ENCODE measurements at places on chromosomes 12 and 14.
A peak's percentile ranks its signal among the peaks of the same experiment; 100 is the strongest.

DNA sequence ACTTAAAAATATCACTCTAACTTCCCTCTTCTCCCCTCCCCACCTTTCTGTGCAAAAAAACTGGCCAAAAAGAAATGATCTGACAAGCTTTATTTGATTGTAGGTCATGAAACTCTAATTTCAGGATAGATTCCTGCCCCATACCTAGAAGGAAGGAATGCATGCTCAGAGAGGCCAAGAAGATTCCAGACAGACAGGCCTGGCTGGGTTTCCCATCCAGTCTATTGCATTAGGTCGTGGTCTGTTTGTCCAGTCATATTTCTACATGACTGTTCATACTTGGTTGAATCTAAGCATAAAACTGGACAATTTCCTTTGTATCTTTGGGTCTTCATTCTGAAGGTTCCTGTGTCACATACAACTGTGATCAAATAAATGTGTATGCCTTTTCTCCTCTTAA is 20.0 kb upstream of the SLC15A5 start:
- no peak for DNase-seq

DNA sequence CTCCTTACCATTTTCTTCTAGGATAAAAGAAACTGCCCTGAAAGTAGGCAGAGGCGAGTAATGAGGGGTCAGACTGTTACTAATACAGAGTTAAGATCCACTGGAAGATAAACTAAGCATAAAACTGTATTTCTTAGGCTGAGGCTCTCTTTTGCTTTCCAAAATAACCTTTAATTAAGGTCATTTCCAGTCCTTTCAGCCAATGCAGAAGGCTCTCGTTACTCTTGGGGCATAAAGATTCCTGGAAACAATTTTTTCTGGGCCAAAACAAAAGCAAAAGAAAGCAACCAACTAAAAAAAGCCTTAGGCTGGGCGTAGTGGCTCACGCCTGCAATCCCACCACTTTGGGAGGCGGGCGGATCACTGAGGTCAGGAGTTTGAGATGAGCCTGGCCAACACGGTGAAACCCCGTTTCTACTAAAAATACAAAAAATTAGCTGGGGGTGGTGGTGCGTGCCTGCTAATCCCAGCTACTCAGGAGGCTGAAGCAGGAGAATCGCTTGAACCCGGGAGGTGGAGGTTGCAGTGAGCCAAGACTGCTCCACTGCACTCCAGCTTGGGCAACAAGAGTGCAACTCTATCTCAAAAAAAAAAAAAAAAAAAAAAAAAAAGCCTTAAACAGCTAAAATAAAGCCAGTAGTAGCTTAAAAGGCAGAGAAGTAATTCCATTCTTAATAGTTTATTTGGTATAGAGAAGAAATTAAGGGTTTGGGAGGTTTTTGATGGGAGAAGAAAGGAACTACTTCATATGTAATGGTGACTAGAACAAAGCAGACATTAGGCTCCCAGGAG is 68.9 kb upstream of the STAC3 start:
- no peak for DNase-seq

GRCh38 chr14:53767566-53767965 is 189.1 kb downstream of the BMP4 start:
- no peak for DNase-seq

GRCh38 chr12:26124446-26125399 is at the start of gene BHLHE41:
Gene BHLHE41 (minus strand): TSS chr12:26125037. CDS start chr12:26124779, 258 bp downstream.
- DNase-seq: peak; percentile 11

- no peak for DNase-seq
Observed at GRCh38 chr12:31768046-31768445, 39.2 kb upstream of the AMN1 start.

DNA sequence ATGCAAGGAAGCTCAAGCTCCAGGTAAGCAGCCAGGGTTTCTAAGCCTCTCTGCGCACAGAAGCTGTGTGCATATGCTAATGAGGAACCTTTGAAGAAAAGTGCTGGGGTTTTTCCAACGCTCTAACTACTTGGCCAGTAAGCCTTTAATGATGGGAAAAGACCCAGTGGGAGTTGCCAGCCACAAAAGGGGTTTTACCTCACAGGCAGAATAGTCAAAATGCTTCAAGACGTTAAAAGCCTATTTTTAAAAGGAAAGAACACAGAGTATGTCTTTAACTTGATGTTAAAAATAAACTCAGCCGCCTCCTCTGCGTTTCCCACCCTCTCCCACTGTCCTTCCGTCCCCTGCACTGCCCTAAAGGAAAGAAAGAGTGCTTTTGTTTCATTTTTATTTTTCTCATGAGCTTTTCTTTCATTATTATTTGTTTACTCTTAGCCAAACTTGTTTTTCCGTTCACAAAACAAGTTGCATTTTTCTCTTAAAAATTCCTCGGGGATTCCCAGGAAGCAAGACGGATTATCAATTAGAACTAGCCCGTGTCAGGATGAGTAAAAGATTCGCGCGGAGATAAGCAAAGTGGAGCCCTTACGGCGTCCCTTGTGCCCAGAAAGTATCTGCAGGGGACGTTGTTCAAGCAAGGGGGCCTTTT is 209.8 kb upstream of the NUDT4 start:
- DNase-seq: no peak

- peak; percentile 96 for DNase-seq
Observed at GRCh38 chr12:75722714-75723200, 211.3 kb upstream of the KRR1 start.

Data from fibroblast of gingiva (primary cell).